ENCODE measurements at places on chromosomes 3 and 15.

- no peak for DNase-seq
Measured at GRCh38 chr3:134663721-134664456, 13.1 kb upstream of the KY start.

- no peak for DNase-seq
Measured at GRCh38 chr3:37992271-37993066, 1.9 kb downstream of the VILL start.

GRCh38 chr3:50714946-50715345 is 40.2 kb downstream of the DOCK3 start:
- no peak for DNase-seq

DNA sequence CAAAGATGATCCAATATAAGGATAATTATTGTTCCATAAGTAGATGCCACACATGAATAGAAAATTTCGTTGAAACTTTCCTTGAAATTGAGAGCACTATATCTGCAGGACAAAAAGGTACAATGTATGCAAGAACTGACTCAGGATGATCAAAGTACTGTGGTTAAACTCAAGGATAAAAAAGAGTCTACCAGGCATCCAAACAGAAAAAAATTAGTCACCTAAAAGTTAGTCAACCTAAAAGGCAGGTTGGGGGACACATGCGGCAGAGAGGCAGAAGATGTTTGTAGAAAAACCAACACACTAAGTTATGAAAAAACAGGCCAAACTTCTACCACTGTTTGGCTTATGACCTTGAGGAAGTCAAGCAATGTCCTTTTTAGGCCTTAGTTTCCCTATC is 68.7 kb downstream of the GSK3B start:
- DNase-seq, result no peak

GRCh38 chr3:158443632-158444031 is 127.4 kb upstream of the MLF1 start:
- DNase-seq, result no peak

- DNase-seq, result no peak
Measured at GRCh38 chr3:38641461-38642110, 7.9 kb downstream of the SCN5A start.

GRCh38 chr3:144263706-144264105 is 292.1 kb downstream of the DIPK2A start:
- DNase-seq, result no peak

DNA sequence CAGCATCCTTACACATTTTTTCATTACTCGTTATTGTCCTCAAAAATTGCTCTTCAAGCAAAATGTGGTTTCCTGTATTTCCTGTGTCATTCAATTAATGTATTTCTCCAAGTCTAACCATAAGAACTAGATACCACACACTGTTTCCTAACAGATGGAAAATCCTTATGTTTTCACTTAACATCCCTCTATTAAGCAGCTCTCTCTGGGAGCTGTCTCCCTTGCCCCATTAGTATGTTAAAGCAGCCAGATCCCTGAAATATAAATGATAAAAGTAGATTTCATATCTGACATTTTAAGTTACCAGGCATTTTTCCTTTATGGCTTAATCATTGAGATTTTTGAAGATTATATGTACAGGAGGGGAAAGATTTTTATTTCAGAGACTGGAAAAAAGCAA is 15.9 kb downstream of the PFN2 start:
- DNase-seq, result no peak

DNA sequence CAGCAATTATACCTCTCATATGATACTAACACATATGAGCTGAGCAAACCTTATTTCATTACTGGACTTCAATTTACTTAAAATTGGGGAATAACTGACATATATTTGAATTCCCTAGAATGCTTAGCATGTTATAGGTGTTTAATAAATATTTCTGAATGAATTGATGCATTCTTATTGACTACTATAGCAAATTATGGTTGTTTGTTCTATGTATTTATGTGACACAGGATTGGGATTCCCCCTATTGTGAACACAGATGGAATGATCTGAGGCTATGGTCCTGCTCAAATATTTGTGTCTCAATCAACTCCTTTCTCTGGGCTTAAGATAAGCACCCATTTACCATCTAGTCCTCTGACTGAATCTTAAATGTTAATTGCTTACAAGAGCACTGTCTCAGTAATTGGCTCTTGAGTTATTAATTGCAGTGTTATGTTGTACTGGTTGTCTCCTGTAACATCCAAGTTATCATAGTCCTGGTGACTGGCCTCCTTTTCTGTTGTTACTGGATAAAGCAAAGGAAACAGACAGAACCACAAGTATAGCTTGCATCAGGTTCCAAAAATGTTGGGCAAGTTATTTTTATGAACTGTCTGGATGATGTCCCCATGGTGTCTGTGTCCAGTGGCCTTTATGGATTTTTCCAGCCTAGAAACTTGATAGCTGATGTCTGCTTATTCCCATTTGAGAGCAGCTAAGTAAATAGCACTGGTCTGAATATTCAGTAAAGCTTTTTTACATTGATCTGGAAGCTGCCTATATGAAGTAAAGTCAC is 2.3 kb upstream of the UACA start:
- no peak for DNase-seq

DNA sequence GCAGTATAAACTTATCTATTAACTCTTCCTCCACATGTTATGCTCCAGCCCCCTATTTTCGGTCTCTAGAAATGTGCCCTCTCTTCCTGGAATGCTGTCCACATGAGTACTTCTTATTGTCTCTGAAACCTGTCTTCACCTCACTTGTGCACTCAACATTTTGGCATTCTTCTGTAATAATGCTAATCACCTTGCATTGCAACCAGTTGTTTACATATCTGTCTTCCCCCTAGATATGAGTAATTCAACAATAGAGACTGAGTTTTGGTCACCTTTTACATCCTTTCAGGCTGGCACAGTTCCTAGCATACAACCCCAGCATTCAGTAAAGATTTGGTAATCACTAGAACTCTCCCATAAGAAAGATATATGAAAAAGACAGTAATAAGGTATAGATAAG is 17.2 kb downstream of the CCDC80 start:
- DNase-seq, result no peak

DNA sequence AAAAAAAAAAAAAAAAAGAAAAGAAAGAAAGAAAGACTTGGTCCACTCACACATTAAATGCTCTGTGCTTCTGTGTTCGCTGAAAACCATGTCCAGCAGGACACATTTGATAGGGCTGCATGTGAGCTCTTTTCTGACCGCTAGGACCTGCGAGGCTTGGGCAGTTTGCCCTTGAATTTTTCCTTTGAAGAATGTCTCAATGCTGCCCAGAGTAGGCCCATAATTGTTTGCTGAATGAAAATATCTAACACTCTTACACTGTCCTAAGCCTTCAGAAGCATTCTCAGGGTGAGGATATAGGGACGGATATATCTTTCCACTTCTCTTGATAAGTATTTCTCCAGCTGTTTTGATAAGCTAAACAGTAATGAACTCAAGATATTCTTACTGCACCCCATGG is 6.0 kb downstream of the KIF9 start:
- DNase-seq, result no peak

- no peak for DNase-seq
Measured at GRCh38 chr15:29208352-29208751, 61.3 kb downstream of the NSMCE3 start.

Measured in stimulated activated CD4-positive, alpha-beta T cell treated with anti-CD3 and anti-CD28 coated beads, Interleukin-1b, Interleukin-23, amount 100 ng/mL, for 4 hours (primary cell).